ENCODE measurements at places on chromosomes 7 and 10.

DNA sequence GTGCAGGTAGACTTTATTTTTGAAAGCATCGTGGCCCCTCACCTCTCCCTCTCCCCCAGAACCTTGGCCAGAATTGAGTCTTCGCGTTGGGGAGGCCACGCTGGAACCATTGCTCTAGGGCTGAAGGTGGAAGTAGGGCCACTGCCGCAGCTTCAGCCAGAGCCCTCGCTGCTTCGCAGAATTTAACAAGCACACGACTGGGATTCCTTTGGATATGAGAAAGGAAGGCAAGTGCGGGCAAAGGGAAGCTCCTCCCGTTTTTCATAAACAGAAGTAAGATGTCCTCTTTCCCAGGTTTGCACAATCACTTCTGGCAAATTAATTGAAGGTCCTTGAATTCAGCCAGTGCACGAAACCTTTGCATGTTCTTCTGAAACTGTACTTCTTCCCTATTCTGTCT, 168.1 kb downstream of the CCDC3 start:
- no peak for DNase-seq

DNA sequence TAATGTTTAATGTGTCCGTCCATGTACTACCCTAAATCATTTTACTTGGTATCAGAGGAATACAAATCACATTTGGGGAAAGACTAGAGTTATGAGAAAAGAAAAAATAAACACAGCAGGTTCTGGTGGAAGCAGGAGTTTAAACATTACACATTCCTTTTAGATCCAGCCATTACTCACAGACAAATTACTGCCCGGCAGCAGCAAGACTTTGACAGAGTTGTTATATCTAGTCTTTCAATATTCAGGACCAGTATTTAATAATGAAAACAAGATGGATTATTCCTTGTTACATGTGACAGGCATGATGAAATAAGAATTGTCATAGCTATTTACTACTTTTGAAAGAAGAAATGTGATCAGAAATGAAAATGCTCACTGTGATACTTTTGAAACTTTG, 131.8 kb upstream of the GNAI1 start:
- DNase-seq, result no peak

- no peak for DNase-seq
These were observed 192.1 kb downstream of the EBF3 start for GRCh38 chr10:129771991-129772431.

DNA sequence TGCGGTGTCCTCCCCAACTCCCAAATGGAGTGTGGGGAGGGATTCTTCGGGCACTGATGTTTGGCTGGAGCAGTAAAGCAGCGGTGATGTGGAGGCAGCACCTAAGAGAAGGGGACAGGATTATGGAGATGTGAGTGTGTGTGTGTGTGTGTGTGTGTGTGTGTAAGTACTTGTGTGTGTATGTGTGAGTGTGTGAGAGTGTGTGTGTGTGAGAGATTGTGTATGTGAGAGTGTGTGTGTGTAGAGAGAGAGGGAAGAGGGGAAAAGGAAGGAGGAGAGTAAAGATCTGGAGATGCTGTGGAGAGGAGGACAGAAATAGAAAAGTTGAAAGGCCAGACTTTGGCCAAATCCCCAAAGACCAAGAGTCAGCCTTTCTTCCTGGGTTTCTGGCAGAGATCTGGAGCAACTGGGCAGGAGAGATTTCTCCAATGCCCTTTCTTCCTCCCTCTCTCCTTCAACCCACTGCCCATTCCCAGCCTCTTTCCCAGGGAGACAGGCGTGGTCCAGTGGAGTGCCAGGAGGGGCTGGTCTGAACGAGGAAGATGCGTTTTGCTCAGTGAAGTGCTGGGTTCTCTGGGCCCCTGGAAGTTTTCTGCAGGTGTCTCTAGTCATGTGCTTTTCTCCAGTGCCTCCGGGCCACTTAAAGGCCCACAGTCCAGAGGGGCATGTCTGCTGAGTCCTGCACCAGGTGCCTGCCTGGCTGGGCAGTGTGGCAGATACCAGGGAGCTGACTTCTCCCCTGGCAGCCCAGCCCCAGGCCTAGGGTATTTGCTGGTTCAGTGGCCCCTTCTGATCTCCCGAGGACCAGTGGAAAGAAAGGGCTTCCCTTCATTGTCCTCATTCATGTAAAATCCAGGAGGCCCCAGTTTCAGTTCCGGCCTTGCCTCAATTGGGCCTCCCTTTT, 60.5 kb downstream of the HK1 start:
- no peak for DNase-seq
